ENCODE measurements at places on chromosomes 2 and 18.

DNA sequence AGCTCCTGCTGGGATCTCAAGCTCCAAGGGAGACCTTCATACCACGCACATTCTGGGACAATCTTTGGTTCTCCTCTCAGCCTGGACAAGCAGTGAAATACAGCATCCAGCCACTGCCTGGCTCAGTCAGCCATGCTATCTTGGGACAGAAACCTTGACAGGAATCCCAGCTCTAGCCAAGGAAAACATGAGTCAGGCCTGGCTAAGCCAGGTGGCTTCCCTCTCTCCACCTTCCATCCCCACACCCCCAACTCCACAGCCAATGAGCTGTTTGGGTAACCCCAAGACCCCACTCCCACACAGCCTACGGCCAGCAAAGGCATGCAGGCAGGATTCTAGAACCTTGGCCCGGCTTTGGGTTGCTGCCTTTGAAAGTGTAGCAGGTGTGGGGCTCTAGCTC, 64.9 kb downstream of the MCFD2 start:
- DNase-seq = peak; percentile 91

GRCh38 chr2:239868556-239869181, 156.5 kb downstream of the NDUFA10 start:
- no peak for DNase-seq

GRCh38 chr2:20184067-20184938, 40.6 kb downstream of the SDC1 start:
- peak; percentile 45 for DNase-seq

DNA sequence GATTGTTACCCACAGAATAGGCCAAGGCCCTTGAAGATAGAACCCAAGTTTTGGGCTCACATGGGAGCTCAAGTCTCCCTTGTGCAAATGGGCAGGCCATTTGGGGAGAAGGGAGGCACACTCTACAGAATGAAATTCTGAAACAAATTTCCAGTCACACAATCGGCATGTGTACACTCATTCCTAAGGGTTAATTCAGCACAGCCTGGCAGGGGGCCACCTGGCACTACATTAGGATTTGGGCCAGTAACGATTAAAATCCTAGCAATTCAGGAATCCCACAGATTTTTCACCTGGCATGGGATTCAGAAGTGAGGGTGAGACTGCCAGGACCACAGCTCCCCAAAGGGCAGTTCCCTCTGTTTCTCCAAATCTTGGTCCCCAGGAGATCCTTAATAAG, 46.4 kb downstream of the BMP10 start:
- peak; percentile 64 for DNase-seq

- DNase-seq = no peak
Observed at GRCh38 chr2:236793023-236794011, 223.7 kb downstream of the ACKR3 start.

- no peak for DNase-seq
Observed at GRCh38 chr2:65881592-65881991, 449.2 kb upstream of the SPRED2 start.

GRCh38 chr18:48676756-48677368, 138.0 kb downstream of the CTIF start:
- peak; percentile 51 for DNase-seq

GRCh38 chr2:169007356-169007755, 23.8 kb downstream of the ABCB11 start:
- DNase-seq = no peak

DNA sequence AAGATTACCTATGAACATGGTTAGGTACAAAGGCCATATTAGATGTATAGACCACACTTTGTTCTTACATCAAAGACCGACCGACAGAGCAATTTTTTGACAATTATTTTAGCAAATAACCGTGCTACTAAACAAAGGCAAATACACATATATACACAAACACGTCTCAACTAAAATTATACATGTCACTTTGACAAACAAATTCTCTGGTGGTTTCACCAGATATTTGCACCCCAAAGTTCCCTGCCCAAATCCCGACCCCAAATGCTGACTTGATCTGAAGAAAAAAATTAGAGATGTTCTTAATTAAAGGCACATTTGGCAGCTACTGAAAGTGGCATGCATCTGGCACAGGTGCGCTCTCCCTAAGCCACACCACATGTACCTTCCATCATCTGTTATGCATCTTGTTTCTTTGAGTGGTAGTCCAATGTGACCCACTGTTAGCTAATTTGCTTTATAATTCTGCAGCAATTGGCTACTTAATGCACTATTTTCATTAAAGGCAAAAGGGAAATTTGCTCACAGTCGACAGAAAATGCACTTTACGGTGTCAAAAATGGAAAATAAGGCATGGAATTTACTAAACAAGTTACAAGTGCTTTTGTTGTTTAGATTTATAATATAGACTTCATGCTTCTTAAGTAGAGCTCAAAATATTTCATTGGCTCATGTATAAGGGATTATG, 92.1 kb downstream of the ARHGEF33 start:
- DNase-seq = no peak

DNA sequence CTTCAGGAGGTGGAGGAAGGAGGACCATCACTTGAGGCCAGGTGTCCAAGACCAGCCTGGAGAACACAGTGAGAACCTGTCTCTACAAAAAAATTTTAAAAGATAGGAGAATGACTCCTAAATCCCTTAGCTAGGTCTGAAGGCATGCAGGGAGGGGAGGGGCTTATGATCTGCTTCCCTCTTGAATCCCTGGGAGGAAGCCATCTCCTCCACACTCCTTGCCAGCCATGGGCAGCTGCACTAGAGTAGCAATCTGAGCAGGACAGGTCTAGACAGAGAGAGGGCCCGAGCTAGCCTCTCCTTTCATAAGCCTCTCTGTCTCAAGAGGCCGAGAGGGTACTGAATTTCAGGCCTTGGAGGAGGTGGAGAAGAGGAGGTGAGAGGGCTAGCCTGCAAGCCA, 42.5 kb downstream of the DAPL1 start:
- DNase-seq = no peak

DNA sequence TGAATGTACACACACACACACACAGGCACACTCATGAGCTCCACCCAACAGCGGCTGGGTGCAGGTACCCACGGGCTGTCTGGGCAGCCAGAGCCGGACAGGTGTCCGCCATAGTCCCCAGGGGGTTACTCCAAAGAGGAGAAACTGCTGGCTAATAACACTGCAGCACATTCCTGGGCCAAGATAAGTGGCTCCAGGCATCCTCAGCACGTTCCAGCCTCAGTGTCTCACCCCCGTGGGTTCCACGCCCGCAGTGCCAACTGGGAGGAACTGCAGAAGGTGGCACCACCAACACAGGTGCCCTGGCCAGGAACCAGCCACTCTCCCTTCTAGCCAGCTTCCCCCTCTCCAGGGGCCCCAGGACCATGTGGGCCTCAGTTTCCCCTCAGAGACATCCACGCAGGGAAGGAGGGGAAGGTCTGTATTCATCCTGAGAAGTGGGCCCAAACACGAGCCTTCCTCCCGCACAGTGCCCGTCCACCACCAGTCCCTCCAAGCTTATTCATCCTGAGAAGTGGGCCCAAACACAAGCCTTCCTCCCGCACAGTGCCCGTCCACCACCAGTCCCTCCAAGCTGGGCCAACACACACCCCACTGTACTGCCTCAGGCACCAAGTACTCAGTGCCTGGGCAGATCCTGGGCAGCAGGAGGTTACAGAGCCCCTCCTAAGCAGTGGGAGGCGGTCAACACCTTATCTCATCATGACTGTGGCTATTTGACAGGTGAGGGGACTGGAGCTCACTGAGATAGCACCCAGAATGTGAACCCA, 47.6 kb downstream of the TNS1 start:
- no peak for DNase-seq

- DNase-seq = no peak
Observed at GRCh38 chr2:228072669-228073068, 108.8 kb downstream of the SPHKAP start.

GRCh38 chr2:62529758-62530157, 23.8 kb upstream of the TMEM17 start:
- no peak for DNase-seq

- peak; percentile 93 for DNase-seq
Observed at GRCh38 chr2:84701880-84702279, 179.0 kb downstream of the TRABD2A start.

DNA sequence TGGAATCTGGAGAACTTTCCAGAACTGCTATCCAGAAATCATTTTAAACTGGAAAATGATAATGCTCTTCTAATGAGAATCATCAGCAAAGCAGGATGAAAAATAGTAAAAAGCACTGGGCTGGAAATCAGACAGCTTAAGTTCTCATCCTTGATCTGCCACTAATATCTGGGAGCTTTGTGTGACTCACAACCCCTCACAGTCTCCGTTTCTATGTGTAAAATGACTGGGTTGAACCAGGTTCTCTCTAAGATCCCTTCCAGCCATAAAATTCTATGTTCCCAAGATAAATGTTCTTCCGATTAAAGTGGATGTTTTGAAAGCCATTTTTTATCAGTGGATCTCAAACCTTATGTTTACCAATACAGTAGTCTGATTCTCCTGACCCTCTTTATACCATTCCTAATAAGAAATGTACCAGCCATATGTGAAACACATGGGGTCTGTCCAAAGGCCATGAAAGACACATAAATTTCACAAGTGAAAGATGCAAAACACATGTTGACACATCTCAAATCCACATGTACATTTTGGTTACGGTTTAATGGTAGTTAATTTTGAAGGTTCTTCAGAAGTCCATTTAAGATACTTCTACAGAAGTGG, 188.8 kb downstream of the EN1 start:
- DNase-seq = peak; percentile 65

DNA sequence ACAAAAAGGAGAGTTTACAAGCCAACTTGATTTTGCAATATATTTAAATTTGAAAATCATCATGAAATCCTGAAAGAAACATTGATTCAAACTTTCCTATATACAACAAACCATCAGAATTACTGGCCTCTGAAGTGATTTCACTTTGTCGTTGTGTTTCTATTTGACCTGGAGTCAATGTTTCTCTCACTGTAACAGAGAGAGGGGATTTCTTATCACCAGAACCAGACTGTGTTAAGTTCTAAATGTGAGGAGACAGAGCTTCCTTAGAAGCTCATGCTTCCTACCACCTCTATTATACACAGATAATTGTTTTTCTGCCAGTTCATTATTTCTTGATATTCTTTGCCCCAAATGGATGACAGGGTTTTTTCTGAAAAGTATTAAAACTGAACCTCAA, 245.0 kb upstream of the RND3 start:
- no peak for DNase-seq

DNA sequence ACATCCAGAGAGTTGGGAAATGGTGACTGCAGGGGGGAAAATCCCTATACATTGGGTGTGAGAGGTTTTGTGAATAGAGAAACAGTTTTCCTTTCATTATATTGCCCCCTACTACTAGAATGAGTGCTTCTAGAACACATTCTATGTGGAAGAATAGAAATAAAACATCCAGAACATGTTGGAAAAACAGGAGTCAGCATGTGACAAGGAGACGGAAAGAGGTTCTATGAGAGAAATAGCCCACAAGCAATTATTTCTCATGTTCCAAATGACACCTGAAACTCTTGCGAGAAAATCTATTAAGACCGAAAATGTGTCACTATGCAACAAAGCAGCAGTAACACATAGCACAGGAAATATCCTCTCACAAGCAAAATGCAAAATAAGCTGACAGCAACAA, 202.7 kb upstream of the SPOPL start:
- no peak for DNase-seq

DNA sequence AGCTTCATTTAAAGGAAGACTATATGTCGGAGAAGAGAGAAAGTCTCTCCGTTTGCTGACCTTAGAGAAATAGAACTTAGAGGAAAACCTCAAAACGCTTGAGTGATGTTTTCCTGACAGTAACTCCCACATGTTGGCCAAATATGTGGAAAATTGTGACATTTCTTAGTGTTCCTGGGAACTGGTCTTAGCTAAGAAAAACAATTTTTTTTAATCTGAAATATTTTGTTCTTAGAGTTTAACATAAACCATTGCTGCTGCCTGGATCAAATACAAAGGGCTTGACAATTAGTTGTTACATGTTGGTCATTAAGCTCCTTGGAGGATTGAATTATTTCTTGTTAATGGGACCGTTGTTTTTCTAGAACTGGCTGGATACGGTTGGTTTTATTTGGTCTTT, 16.3 kb downstream of the DYNC2LI1 start:
- DNase-seq = no peak

DNA sequence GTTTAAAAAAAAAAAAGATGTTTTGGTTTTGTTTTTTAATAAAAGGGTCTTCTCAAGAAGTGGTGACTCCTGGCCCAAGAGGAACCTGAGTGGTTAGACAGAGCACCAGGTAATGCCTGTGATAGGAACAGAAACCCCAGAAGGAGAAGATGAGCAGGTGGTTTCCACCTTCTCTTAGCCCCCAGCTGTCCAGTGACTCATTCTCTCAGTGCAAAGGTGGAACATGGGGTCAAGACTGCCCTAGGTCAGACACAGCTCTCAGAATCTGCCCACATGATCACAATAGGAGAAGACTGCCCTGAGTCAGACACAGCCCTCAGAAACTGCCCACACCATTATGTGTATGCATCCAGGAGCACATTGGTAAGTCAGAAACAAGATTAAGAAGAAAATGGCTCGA, 61.8 kb downstream of the TBC1D8 start:
- DNase-seq = no peak

DNA sequence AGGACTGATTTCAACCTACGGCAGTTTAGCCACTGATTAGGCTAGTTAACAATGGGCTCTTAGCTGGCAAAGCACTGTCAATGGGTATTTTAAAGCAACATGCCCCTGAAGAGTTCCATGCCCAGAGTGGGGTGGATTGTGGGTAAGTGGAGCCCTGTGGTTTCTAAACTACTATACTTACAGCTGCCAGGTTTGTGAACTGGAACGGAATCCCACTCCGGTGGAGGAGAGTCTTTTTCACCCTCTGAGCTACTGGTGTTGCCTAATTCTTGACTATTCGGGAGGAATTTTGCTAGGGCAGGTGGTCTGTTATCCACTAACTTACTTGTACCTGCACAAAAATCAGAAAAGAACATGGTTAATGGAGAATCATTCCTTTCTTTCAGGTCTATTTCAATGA, 52.6 kb downstream of the ZAP70 start:
- no peak for DNase-seq

GRCh38 chr2:185069107-185069506, 470.8 kb downstream of the ZNF804A start:
- DNase-seq = no peak

DNA sequence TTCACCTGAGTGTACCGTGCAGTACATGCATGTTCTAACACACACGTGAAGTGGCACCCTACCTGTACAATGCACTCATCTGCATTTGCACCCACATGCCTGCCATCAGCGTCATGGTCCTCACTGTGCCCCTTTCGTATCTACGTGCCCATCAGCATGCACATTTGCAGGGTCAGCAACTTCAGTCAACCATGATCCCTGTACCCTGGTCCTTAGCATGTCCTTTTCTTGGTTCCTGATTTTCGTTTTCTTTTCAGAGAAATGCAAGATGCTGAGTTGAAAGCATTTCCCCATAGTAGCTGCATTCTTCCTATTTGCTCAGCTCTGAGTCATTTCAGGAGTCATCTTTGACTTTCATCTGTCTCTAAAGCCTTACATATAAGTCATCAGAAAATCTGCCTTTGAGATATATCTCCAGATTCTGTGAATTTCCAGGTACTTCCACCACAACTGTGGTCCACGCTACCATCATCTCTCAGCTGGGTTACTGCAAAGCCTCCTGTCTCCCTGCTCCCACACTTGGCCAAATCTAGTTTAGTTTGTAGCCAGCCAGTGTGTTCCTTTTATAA, 14.7 kb upstream of the PUM2 start:
- DNase-seq = peak; percentile 82

Data from fibroblast of mammary gland (primary cell).